ENCODE measurements at places on chromosomes 3 and 15.

- DNase-seq, result no peak
Measured at GRCh38 chr3:17518189-17519059, 224.0 kb downstream of the TBC1D5 start.

GRCh38 chr3:474828-475227, 278.3 kb downstream of the CHL1 start:
- DNase-seq, result no peak

GRCh38 chr3:25973122-25973521, 183.2 kb downstream of the OXSM start:
- DNase-seq, result no peak

GRCh38 chr15:72809329-72809728, 25.8 kb upstream of the ADPGK start:
- DNase-seq, result no peak

GRCh38 chr15:29465196-29465595, 195.6 kb upstream of the NSMCE3 start:
- no peak for DNase-seq

DNA sequence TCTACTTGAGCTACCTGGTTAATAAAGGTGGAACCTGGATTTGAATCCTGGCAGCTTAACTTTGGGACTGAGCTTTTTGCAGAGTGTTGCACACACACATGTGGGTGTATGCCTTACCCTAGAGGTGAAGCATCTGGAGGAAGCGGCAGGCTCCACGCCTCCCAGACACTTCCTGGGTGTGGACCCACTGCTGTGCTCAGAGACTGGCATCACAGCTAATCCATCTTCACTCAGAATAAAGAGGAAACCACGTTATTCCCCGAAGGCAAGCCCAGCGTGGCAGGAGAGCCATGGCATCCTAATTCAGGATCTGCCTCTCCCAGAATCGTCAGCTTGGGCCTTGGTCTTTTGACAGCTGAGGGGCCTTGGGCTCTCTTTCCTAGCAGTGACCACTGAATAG, 25.5 kb downstream of the CCDC13 start:
- DNase-seq, result peak; percentile 62

- DNase-seq, result no peak
Measured at GRCh38 chr15:70034141-70034540, 63.6 kb downstream of the TLE3 start.

DNA sequence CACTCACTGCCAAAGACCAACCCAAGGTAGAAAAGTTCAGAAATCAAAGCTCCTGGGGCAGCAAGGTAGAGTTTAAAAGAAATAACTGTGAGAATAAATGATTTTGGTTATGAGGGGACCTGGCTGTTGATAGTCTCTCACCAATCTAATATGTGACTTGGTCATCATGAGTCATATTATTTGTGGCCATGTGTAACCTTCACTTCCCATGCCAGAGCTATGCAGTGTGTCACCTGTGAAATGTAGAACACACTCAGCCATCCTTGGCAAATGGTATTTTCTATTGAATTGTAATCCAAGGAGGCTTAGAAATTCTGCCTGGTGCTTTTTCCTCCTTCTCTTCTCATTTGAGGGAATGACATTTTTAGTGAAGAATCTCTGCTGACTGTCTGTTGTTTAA, 184.2 kb upstream of the STAC start:
- no peak for DNase-seq

DNA sequence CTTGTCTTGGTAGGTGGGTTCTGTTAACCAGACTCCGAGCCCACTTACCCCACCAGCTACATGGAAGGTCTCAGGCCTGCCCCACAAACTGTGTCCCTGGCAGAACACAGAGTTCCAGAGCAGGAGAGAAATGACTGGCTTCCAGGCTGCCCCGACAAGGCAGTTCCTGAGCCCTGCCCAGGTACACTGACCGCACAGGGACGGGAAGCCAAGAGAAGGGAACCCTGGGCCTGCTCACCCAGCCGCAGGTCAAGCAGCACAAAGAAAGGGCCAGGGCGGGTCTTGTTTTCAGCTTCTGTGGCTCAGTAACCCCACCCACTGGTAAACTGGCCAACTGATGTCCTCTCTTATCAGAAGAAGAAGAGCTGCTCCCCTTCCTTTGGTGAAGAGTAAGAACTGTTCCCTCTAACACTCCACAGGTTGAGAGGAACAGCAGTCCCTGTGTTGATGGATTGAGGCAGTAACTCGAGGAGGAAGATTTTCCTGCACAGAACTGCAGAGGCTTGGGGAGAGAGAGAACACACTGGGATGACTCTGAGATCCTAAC, 68.4 kb downstream of the CRTC3 start:
- DNase-seq, result no peak

GRCh38 chr3:119300991-119301391, 6.8 kb downstream of the ARHGAP31 start:
- DNase-seq, result no peak

DNA sequence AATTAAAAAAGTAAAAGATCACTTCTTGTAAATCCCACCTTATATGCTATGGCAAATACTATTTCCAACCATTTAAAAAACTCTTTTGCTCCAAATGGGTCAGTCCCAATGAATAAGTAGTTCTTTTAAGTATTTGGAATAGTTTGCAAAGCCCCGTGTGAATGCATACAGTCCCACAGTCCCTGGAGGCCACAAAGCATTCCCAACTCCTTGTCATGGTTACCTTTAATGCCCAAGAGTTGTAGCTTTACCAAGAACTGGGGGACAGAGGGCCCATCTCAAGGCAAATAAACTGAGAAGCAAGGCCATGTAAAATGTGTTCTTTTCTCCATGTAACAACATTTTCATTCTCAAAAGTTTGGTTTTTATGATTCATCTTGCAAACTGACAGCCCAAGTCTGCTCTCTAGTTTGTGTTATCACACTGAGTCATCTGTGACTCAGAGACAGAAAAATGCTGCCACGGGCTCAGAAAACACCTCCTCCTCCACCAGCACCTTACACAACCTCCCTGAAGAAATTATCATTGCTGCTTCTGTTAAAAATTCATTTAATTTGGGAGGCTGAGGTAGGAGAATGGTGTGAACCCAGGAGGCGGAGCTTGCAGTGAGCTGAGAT, 336.2 kb downstream of the ERC2 start:
- no peak for DNase-seq

- DNase-seq, result no peak
Measured at GRCh38 chr15:89163271-89164055, 57.9 kb downstream of the RLBP1 start.

GRCh38 chr3:41357271-41357670, 158.0 kb downstream of the CTNNB1 start:
- DNase-seq, result no peak

DNA sequence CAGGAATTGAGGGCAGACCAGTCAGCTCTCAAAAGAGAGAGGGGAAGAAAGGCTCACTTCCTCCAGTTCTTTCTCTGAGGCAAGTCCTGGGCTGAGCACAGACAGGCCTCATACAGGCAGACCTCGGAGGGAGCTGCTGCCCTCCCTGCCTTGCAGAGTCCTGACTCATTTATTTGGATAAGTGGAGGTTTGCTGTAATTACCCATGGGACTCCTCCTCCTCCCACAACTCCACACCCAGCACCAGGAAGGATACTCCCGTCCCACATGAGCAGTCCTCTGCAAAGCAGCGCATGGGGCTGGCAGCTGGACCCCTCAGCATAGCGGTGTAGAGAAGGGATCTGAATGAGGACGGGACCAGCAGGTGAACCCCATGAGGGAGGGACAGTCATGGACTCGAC, 13.4 kb upstream of the SCN10A start:
- DNase-seq, result no peak

- no peak for DNase-seq
Measured at GRCh38 chr3:179432451-179432850, 18.8 kb downstream of the GNB4 start.

DNA sequence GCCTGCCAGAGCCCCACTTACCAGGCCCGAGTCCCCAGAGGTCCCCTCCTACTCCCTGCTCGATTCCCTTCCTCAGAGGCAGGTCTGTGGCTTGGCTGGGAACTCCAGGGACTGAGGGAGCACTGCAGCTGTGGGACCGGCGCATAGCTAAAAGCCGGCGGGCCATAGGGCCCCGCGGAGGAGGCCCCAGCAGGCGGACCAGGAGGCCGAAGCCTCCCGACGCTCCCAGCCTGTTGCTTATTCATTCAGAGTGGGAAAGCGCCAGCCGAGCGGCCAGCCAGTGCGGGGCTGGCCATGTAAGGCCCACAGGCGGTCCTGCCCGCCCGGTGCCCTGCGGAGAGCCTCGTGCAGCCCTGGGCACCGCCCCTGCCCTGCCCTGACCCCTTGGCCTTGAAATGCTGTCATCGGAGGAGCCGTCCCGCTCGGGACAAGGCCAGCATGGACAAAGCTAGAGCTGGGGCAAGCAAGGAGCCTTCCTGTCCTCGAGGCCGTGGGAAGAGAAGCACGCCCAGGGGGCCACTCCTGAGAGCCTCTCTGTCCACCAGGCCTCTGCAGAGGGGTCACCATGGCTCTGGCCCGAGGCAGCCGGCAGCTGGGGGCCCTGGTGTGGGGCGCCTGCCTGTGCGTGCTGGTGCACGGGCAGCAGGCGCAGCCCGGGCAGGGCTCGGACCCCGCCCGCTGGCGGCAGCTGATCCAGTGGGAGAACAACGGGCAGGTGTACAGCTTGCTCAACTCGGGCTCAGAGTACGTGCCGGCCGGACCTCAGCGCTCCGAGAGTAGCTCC, at the start of gene LOXL1:
Gene LOXL1, plus strand, starts transcription at position 244 of the 784 bp plus-strand sequence. Its CDS starts 322 bp downstream, at position 566.
- DNase-seq, result no peak

GRCh38 chr3:52649461-52650210, 36.1 kb downstream of the PBRM1 start:
- no peak for DNase-seq

DNA sequence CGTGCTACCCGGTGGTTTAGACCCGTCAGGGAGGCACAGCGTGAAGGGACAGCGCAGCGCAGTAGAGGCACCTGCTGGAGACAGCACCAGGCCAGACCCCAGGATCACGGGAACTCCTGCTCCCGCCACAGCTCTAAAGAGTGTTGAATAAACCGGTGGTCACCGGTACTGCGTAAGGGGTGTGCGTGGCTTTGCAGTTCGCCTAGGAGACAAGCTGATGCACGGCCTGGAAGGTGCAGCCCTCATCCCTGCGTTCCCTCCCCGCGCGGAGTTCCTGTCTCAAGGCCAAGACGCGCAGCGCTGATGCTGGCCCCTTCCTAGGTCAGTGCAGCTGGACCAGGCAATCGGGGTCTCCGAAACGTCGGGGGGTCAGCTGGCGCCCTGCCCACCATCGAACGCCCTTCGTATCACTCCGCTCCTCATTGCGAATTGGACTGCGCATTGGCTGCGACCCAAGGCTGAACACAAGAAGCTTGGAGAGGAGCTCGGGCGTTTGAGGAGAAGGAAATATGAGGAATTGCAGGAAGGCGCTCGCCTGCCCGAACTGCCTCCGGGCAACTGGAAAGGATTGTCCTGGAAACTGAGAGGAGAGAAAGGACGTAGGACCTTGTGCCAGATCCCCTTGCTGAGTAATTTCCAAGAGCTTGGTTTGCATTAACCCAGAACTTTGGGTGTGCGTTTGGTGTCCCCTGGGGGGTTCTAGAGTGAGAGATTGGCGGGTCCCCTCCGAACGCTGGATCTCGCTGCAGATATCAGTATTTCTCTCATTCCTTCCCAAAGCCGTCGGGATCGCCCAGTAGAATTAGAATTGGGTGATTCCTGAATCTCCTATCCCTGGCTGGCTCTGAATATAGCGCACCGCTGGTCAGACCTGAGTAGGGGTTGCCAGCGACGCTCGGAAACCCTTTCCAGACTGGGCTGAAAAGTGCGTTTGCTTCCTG, 2.3 kb upstream of the SOX14 start:
- no peak for DNase-seq

DNA sequence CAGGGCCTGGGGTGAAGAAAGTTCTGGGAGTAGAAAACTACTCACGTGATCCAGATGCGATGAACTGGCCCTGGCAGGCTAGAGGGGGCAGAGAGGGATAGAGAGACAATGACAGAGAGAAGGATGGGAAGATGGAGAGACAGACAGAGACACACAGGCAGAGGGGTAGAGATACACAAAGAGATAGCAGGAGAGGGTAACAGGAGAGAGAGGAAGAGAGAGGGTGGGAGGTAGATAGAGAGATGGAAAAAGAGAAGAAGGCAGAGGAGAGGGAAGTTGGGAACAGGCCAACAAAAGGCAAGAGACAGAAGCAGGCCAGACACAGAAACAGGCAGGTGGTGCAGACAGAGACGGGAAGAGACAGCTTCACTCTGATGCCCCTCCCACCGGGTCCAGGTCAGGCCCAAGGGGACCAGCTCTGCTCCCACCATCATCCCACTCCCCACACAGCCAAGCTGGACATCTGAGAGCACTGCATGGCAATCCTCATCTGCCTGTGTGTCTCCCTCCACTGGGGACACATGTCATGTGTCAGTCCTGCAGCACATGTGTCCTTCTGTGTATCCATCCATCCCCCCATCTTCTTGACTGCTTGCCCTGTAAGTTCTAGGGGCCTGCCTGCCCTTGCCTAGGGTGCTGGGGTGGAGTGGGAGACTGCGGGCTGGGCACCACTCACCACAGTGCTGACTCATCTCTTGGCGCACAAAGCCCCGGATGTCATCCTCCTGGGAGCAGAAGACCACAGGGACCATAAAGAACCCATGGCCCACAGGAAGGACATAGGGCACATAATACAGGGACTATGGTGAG, 2.2 kb upstream of the UCN2 start:
- no peak for DNase-seq

DNA sequence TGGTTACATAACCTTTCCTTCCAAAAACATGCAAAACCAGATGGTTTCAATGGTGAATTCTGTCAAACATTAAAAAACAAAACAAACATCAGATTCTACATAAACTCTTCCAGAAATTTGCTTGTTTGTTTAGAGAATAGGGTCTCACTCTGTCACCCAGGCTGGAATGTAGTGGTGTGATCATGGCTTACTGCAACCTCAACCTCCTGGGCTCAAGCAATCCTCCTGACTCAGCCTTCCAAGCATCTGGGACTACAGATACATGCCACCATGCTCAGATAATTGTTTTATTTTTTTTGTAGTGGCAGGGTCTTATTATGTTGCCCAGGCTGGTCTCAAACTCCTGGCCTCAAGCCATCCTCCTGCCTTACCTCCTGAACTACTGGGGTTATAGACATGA, 36.1 kb downstream of the FBXL2 start:
- DNase-seq, result no peak

GRCh38 chr3:38960042-38960622, 91.6 kb downstream of the SCN11A start:
- no peak for DNase-seq

- DNase-seq, result no peak
Measured at GRCh38 chr3:5227812-5228211, 40.3 kb downstream of the EDEM1 start.

- no peak for DNase-seq
Measured at GRCh38 chr3:39497753-39498152, 30.3 kb downstream of the MOBP start.

DNA sequence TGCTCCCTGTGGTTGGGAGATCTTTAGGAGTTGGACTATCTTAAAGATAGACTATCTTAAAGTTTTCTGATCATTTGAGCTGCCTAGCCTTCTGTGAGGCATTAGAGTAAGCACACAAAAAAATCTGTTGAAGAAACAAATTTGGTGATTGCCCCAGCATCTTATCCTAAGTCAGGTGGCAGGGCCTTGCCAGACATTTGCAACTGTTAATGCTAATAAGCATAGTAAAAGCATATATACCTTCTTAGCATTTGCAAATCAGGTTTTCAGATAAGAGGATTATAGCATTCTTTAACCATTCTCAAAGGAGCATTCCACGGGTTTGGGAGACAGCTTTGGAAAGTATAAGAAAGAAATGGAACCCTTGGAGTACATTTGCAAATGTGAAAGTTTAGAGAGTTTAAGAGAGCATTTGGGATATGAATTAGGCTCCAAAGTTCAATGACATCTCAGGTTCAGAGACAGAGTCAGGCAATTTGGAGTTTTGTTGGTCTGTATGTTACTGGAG, 61.0 kb downstream of the SEMA6D start:
- DNase-seq, result no peak

GRCh38 chr3:10023587-10024310, 2.5 kb upstream of the FANCD2 start:
- no peak for DNase-seq

- no peak for DNase-seq
Measured at GRCh38 chr3:152295344-152295743, 26.6 kb downstream of the MBNL1 start.
